ENCODE measurements at places on chromosomes 3 and 15.

DNA sequence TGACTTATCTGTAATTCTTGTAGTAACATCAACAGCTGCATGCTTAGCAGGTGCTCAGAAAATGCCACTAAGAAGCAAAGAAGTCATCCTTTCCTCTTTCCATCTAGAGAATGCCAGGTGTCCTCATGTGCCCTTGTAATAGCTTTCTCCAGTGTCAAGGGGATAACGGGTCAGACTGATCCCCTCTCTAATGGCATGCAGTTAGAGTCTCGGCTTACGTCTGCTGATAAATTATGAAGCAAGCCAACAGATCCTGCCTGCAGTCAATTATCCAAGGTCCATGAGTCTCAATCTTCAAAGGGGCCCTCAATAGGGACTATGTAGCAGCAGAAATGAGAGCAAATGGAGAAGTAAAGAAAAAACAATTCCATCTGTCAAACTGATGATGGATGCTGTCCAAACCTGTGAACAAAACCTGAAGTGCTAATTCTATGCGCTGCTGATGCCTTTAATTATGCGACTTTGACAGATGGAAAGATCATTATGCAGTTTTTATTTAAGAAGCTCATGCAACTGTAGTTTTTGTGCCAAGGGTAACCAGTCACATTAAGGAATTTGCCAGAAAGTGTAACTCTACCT lies 162.8 kb upstream of the PEX5L start:
- no peak for DNase-seq

DNA sequence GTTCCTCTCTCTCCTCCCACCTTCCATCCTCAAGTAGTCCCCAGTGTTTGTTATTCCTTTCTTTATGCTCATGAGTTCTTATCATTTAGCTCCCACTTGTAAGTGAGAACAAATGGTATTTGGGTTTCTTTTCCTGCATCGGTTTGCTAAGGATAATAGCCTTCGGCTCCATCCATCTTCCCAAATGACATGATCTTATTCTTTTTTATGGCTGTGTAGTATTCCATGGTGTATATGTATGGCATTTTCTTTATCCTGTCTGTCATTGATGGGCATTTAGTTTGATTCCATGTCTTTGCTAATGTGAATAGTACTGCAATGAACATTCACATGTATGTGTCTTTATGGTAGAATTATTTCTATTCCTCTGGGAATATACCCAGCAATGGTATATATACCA lies 62.4 kb upstream of the CFAP161 start:
- no peak for DNase-seq

DNA sequence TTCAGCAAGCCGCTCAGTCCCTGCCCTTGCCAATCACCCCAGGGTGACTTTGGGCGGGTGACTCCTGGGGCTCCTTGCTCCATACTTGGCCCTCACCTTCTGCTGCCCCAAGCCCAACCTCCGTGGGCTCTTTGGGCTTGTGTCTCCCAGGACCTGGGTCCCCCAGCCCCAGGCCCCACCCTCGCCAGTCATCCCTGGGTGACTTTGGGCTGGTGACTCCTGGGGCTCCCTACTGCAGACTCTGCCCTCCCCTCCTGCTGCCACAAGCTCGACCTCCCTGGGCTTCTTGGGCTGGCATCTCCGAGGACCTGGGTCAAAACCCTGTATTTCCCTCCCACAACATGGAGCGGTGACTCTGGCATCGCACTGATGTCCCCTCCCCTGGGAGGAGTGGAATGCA lies 151.5 kb downstream of the GOLGA6L4 start:
- no peak for DNase-seq

DNA sequence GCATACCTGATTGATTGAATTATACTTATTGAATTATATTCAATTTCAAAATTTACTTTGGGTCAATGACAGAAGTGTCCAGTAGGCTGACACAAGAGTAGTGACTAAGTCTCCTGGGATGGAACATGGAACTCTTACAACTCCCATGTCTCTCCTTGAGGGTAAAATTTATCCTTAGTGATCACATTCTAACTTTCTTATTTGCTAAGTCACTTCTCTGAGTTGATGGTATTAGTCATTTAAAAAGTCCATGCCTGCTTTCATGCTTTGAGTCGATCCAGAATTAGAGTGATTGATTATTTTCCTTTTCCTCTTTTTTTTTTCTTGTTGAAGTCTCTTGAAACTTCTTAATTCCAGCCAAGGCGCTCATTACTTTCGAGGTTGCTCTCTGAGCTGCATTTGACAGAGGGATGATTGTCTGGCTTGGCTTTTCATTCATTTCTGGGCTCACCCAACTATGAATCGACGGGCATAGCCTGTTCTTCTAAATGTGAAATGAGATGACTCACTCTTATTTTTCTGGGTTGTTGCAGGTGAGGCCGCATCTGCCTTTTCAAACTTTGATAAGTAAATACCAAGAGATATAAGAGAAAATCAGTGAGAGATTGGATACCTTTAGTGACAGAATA lies 34.9 kb downstream of the LRRC3B start:
- DNase-seq, result no peak

- DNase-seq, result peak; percentile 63
These were observed 21.0 kb downstream of the PDZRN3 start for GRCh38 chr3:73603762-73604171.

GRCh38 chr3:147744967-147745366 lies 335.8 kb downstream of the ZIC1 start:
- DNase-seq, result no peak
